ENCODE measurements at places on chromosomes 2 and 18.

DNA sequence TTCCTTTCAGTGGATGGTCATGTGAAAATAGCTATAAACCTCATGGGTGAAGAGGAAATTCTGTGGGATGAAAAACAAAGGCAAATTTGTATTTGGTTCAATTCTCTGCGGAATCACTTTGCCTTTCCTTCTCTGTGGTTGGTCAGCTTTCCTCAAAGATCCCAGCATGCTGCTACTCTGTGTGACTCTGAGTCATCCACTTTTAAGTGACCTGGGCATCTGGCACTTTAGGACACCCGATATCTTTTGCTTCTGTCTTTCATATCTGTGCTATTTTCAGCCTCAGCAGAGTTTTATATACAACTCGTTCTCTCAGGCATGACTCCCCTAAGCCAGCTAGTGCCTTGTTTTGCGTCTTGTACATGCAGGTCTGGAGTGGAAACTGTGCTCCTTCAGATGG lies 217.0 kb upstream of the PIEZO2 start:
- DNase-seq: no peak

GRCh38 chr2:8694737-8695136 lies 12.9 kb downstream of the ID2 start:
- DNase-seq: no peak

GRCh38 chr2:175976391-175977157 lies 25.5 kb downstream of the LNPK start:
- no peak for DNase-seq

DNA sequence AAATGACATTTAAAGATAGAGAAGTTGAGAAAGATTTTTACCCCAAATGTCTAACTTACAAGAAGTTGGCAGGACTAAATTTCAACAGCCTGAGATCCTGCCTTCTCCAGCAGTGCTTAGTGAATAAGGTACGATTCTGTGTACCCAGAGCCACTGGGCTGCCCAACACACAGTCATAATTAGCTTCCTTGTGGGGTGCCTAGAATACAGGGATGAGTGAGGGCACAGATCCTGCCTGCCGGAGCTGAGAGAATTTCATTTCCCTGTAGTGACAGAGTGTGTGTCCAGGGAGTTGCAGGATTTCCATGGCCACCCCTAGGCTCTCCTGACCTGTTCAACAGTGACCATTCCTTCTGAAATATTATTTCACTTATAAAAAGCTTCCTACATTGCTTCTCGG lies 27.0 kb downstream of the GREB1 start:
- DNase-seq: no peak

DNA sequence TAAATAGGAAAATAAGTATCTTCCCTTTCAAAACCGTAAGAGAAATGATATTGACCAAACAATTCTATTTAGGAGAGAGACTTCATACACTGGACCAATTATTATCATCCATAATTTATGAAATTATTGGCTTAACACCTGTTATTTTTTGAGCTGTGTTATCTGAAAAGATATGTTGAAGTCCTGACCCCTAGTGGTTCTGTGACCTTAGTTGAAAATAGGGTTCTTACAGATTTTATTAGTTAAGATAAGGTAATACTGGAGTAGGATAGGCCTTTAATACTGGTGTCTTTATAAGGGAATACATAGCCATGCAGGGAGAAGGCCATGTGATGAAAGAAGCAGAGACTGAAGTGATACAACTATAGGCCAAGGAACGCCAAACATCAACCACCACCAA lies 659.6 kb downstream of the DCC start:
- no peak for DNase-seq

DNA sequence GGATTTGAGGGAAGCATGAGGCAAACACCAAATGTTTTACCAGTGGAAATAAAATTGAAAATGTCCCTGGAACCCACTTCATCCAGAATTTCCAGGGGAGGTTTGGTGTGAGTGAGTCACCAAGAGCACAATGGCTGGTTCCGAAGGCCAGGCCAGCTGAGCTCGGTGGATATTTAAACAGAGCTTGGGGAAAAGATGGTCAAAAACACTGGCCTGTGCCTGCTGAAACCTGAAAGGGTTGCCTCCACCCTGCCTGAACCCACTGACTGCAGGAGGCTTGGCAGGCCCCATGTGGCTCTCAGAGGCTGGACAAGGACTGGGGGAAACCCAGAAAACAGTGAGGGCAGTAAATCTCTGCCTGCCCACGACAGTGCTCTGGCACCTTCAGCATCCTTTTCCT lies 93.9 kb downstream of the TTC32 start:
- no peak for DNase-seq

DNA sequence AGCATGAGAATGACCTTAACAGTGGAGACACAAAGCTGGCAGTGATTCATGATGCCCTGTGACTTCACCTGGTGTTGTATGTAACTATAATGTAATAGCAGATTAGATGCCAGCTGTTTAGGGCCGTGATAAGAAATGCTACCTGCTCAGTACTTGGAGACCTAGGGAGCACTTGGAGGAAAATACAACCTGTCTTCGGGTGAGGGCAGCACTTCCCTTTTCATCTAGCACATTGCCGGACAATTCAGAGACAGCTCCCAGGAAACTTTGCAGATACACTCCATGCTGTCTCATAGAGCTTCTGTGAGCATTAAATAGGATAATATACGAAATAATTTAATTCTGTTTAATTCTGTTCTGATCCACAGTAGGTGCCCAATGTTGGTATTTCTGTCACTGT lies 668.5 kb downstream of the TSN start:
- no peak for DNase-seq

DNA sequence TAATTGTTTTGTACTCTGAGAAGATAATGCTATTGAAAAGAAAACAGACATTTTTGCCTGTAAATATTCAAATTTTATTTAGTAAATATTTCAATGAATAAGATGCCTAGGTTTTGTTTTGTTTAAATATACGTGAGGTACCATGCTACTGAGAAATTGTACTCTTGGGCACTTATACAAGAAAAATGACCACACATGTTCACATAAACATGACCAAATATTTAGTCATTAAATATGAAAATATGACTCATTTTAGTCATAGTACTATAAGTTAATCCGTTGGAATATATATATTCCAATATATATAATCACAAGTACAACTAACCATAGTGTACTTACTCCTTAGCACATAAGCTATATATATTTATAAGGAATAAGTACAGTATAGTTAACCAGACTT lies 56.7 kb upstream of the ZNF804A start:
- no peak for DNase-seq

GRCh38 chr18:77866351-77866750 lies 616.7 kb downstream of the GALR1 start:
- no peak for DNase-seq

- no peak for DNase-seq
These were observed 473.8 kb upstream of the SPHKAP start for GRCh38 chr2:228655331-228655730.

All from activated CD8-positive, alpha-beta memory T cell treated with anti-CD3 and anti-CD28 coated beads for 1 hour (primary cell).